Keratinocyte (primary cell): ENCODE measurements at places on chromosomes 2 and 18. TPM values are rescaled to one million over a fixed set of nuclear protein-coding genes. Genes with fewer than 3 reads are reported as not detected.
A peak's percentile ranks its signal among the peaks of the same experiment; 100 is the strongest.

DNA sequence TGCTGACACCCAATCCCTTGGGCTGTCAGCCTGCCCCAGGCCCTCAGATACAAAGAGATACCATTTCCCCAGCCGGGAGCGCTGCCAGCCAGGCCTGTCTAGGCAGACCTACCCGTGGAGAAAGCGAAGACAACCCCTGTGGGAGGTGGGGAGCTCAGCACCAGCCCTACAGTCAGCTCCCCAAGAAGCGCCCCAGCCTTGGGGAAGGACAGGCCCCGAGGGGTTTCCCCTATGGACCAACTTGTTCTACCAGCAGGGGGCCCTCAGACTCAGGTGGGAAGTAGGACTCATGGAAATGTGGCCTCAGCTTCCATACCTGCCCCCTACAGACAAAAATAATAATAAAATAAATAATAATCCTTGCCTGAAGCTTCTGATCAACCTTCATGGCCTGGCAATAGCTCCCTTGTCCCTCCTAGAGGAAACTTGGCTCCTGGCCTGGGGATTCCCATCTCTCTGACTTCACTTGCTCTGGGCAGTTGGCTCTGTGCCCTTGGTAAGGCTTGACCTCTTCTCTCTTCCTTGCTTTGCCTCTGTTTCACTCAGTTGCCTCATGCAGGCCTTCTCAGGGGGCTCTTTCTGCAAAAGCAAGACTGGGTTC lies 7.0 kb downstream of the SLC35F6 start:
- DNase-seq = peak; percentile 80

GRCh38 chr2:16728351-16729136 lies 62.9 kb upstream of the CYRIA start:
- DNase-seq = no peak

- DNase-seq = no peak
Measured at GRCh38 chr2:10610213-10610910, 79.4 kb downstream of the NOL10 start.

- no peak for DNase-seq
Measured at GRCh38 chr18:8762968-8763367, 57.6 kb downstream of the MTCL1 start.

GRCh38 chr2:207135340-207135739 lies 30.4 kb downstream of the KLF7 start:
- no peak for DNase-seq

- no peak for DNase-seq
Measured at GRCh38 chr18:70290482-70291294, 1.8 kb downstream of the SOCS6 start.

DNA sequence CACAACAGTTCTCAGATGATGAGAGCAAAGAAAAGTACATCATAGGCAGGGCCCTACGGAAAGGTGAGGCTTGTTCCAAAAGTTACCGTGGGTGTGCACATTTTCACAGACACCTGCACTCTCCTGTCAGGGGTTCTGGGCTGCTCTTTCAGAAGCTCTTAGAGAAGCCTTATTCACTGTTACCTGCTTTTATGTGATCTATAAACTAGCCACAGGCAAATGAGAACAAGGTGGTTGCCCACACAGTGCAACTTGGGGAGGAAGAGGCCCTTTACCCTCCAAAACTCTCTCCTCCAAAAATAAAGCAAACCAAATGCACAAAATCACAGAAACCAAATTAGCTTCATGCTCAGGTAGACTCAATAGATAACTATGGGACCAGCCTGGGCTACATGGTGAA lies 11.1 kb upstream of the CUL3 start:
- no peak for DNase-seq

DNA sequence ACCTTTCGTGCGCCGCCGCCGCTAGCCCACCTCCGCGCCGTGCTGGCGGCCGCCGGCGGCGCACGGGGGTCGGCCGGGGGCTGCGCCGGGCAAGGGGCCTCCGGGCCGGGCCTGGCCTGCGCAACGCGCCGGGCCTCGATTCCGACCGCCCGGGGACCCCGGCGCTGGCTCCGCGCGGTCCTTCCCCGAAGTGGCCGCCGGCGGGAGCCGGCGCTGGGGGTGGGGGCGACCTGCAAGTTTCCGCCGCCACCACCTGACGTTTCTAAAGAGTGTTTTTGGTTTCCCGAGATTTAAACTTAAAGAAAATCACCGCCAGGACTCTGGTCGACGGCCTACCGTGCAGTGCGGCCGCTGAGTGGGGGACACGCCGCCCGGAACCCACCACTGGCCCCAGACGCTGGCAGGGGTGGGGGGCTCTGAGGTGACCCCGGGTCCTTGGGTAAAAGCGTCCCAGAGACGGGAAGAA lies 3.8 kb upstream of the GATA6 start:
- DNase-seq = no peak

GRCh38 chr2:207221731-207222130 lies 56.0 kb upstream of the KLF7 start:
- DNase-seq = no peak

DNA sequence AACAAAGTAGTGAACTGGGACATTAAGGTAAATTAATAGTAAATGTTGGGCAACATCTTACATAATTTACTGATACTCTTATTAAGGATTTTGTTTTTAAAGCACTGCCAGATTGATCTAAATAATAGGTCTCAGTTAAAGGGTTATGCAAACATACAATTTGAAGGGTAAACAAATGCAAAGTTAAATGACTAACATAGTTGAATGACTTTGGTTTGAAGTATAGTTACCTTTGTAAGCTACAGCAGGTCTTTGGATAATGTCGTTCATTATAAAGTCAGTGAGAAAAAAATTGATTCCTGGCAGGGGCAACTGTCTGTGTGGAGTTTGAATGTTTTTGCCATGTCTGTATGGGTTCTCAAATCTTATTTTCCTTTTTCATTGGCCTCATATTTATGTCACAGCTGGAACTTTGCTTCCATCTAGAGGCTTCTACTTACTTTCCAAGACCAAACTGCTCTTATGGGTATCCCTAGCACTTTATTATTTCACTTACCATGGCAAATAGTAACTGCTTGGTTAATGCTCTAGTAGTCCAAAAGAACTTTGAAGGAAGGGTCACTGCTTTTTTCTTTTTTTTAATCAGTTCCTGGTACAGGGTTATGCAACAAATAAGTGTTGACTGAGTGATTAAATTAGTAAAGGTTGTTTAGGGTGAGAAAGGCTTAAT lies 107.8 kb downstream of the NBEAL1 start:
- no peak for DNase-seq

The CCDC121 gene
- 0.86 to 1.1 TPM (median 1.1 TPM) in 3 replicates for polyA plus RNA-seq

The EDAR gene
- 0.21 to 0.27 TPM (median 0.27 TPM) in 3 replicates for polyA plus RNA-seq

The LRRC30 gene
- polyA plus RNA-seq = not detected in 3 replicates

The ARHGAP28 gene
- 0.43 to 0.77 TPM (median 0.53 TPM) in 3 replicates for polyA plus RNA-seq

The POTEJ gene
- not detected in 3 replicates for polyA plus RNA-seq

The CPO gene
- polyA plus RNA-seq = 0.07 to 0.36 TPM (median 0.25 TPM) in 3 replicates
